CD8-positive, alpha-beta memory T cell (primary cell): ENCODE measurements at places on chromosomes 5 and 9. TPM values are rescaled to one million over a fixed set of nuclear protein-coding genes. Genes with fewer than 3 reads are reported as not detected.

Gene SLC35A4
- 120 TPM for total RNA-seq

Gene ROPN1L
- not detected for total RNA-seq

Gene OR1J2
- not detected for total RNA-seq

Gene ITGA1
- total RNA-seq = 21.9 TPM

Gene SLC25A48
- not detected for total RNA-seq

Gene LAMC3
- 0.07 TPM for total RNA-seq

Gene RANBP17
- total RNA-seq = not detected

Gene NTNG2
- 1.3 TPM for total RNA-seq

Gene SLC45A2
- total RNA-seq = not detected

Gene SLC36A2
- total RNA-seq = not detected

Gene PRUNE2
- 0.53 TPM for total RNA-seq

GRCh38 chr5:134594336-134594735 lies 38.3 kb downstream of the SAR1B start:
- DNase-seq = no peak

DNA sequence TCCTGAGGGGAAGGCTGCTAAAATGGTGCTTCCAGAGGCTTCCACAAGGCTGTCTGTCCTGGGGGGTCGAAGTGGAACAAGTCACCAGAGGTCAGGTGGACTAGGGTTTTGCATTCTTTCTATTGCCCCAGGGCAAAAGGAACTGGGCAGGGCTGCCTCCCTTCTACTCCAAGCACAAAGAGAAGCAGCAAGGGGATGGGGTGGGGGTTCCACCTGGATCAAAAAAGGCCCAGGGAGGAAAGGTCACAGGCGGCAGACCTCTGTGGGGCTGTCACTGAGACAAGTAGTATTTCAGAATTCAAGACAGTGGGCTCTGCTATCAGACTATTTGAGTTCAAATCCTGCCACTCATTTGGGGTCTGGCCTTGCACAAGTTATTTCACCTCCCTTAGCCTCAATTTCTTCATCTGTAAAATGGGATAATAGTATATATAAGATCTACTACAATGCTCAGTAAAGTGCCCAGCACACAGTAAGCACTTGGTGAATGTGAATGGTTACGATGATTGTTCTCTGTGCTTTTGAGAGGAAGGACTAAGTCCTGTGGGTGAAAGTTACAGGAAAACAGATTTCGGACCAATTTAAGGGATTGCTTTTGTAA lies 1.9 kb upstream of the ARSI start:
- no peak for DNase-seq

DNA sequence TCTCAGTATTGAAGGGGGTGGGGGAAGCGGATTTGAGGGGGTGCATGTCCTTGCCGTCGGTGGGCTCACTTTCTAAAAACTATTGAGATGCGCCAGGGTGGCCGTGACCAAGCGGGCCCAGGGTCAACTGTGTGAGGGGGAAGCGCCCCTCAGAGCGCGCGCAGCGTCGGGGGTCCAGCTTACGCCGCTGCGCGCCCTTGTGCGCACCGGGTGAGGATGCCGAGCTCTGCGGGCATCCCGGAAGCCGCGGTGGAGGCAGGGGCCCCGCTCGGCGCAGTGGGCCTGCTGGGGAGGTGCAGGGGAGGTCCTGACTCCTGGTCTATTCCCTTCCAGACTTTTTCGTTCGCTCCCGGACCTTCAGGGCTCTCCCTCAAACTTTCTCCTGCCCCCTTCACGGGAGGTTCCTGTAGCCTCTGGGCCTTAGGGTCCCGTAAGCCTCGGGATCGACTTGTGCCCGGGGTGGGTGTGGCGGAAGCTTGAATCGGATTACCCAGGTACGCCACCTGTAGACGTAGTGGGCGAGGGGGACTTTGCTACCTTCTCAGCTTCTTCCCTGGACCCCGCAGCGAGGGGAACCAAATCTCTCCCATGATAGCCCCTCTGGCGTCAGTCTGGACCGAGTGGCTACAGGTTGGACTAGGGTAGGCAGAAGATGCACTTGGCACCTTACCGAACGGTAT lies 2.5 kb upstream of the PRDM6 start:
- no peak for DNase-seq

DNA sequence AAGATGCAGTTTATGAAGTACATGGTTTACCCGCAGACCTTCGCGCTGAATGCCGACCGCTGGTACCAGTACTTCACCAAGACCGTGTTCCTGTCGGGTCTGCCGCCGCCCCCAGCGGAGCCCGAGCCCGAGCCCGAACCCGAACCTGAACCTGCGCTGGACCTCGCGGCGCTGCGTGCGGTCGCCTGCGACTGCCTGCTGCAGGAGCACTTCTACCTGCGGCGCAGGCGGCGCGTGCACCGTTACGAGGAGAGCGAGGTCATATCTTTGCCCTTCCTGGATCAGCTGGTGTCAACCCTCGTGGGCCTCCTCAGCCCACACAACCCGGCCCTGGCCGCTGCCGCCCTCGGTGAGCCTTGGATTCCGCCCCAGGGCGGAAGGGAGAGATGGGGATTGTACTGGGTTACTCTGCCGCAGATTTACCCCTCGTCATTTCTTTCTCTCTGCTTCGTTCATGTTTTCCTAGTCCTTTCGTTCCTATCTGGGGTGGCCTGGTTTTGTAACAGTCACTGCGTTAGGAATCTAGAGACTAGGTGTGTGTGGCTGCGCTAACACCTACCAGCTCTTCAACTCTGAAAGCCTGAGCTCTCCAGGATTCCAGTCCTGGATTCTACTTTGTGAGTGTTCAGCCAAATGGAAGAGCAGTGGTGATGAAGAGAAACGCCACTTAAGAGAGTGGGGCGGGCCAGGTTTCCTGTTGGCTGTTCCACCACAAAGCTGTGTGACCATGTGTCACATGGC lies 638 bp downstream of the MRPS30 start:
- no peak for DNase-seq

GRCh38 chr9:96031366-96031824 lies 155.9 kb downstream of the ERCC6L2 start:
- DNase-seq = no peak

DNA sequence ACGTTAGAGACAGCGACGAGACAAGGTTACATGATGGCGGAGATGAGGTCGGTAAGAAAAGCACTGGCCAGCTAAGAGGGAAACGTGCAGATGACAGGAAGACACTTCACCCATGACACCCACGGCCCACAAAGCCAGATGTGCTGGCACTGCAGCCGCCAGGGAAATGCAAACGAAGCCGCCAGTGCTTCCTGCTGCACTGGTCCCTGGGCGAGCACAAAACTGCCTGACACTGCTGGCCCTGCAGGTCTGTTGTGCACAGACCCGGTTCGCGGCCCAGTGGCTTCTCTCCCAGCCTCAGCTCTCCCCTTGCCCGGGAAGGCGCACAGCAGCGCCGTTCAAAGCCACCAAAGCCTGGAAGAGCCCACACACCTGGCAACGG lies 20.3 kb downstream of the QSOX2 start:
- no peak for DNase-seq

GRCh38 chr9:34577400-34578240 lies 11.9 kb downstream of the CNTFR start:
- no peak for DNase-seq

DNA sequence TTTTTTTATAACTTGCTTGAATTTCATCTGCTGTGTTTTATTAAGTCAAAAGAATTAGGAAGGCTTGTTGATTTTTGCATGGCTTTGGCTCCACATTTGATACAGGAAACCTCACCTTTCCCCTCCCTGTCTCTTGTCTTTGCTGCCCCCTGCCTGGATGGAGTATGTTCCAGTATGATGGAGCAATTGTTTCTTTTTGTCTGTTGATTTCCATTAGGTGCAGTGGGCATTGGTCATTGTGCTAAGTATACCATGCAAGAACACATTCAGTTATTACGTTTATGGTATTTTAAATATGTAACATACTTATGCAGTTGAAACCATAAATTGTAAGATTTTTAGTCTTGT lies 19.6 kb downstream of the TJP2 start:
- no peak for DNase-seq

GRCh38 chr5:177496727-177497291 lies 595 bp downstream of the PDLIM7 start:
- no peak for DNase-seq

DNA sequence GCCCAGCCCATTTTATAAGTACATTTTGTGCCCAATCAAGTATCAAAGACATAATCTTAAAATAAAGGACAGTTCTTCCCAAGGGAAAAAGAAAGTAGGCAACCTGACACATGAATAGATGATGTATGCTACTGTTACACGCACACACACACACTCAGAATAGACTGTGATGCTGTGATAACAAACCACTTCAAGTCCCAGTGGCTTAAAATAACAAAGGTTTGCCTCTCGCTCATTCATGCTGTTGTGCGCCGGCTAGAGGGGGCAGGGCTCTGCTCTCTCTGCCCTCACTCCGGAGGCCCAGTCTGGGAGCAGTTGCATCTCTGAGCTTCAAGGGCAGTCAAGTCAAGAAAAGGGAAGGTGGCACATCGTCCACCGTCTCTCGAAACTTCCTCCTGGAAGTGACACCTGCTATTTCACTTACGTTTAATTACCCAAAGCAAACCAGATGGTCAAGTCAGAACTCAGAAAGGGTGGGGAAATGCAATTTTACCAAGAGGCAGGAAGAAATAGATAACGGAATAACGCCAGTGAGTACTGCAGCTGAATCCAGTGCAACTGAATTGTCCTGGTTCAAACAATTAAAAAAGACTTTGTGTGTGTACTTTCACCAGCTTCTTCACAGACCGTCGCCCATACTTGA lies 43.3 kb downstream of the ANKRD33B start:
- no peak for DNase-seq

- DNase-seq = no peak
Measured at GRCh38 chr9:96021551-96022444, 146.3 kb downstream of the ERCC6L2 start.

DNA sequence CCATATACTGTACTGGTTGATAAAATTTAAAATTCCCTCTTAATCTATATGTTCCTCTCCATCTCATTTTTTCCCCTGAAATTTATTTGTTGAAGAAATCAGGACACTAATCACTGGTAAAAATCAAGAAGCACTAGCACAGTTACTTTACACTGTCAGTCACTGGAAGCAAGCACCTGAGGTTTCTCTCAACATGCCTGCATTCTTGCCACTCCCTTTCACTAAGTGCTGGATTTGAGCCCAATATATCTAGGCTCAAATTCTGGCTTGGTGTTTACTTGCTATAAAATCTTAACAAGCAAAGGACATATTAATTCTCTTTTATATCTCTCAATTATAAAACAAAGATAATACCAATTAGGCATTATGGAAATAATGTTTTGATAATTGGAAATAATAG lies 58.6 kb downstream of the DIAPH1 start:
- no peak for DNase-seq

DNA sequence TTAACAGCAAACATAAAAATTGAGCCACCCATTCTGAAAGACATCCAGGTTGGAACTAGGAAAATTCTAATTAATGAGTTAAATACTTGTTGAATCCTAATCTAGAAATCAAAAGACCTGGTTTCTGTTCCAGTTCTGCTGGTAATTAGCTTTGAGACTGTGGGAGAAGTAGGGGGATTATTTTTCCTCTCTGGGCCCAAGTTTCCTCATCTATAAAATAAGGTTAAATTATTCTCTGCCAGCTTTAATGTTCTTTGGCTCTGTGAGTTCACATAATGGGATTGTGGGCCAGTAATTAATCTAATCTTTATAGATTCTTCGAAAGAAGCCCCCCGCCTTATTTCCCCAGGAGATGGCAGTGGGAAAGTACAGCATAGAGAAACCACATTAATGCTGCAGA lies 104.6 kb downstream of the ENC1 start:
- no peak for DNase-seq

GRCh38 chr5:128077526-128077925 lies 6.0 kb upstream of the SLC12A2 start:
- DNase-seq = no peak

DNA sequence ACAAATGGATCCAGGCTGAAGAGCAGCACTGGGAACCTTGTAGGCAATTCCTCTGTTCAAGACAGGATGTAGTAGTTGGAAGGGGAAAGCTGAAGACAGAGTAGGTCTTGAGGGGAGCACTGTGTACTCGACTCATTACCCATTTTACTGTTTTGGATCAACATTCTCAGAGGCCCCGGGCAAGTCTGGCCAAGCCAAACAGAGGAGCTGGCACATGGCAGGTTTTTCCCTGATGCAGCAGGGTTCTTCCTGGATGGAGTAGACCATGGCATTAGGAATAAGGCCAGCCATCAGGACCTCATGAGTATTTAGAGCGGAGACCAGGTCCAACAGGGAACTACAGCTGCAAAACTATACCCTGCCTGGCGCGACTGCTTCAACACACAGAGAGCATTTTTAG lies 4.4 kb downstream of the SVEP1 start:
- DNase-seq = no peak

- DNase-seq = no peak
Measured at GRCh38 chr9:87435189-87435880, 62.3 kb upstream of the DAPK1 start.

GRCh38 chr5:3510642-3511417 lies 84.8 kb upstream of the IRX1 start:
- DNase-seq = no peak

DNA sequence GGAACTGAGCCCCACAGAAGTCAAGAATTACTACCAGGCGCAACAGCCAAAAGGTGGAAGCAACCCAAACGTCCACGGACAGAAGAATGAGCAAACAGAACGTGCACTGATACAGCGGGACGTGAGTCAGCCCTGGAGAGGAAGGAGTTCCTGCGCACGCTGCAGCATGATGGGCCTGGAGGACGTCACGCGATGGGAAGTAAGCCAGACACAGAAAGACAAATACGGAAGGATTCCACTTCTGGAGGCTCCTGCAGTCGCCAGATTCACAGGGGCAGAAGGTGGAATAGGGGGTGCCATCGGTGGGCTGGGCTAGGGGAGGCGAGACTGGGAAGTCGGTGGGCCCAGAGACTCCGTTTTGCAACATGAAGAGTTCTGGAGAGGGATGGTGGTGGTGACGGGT lies 80.3 kb upstream of the PHYKPL start:
- no peak for DNase-seq

GRCh38 chr5:71974622-71975021 lies 132.7 kb upstream of the MAP1B start:
- no peak for DNase-seq

DNA sequence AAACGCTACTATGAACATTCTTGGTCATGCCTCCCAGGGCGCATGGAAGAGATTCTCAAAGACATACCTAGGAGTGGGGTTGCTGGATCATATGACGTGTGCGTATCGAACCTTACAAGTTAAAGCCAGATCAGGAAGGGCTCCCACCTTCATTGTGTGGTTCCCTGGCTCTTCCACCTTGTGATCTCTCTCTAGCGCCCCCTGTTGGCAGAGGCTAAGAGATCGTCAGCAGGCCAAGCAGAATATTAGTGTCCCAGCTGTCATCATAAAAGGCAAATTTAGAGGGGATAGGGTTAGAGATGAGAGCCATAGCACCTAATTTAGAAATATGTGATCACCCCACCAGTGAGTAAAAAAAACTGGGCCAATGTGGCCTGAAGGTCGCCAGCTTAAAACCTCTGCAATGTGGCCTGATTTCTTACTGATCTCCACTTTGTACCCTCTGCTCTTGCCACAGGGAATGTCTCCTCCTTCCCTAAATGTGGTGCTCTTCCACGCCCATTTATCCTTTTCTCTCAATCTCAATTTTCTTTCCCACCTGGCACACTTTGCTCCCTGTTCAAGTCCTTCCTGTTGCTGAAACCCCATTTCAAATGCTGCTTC lies 91.7 kb upstream of the SHB start:
- DNase-seq = peak; percentile 38
